ENCODE measurements at places on chromosomes 2 and 18.
A peak's percentile ranks its signal among the peaks of the same experiment; 100 is the strongest.

- DNase-seq, result no peak
Observed at GRCh38 chr2:47177043-47177565, 22.0 kb upstream of the STPG4 start.

DNA sequence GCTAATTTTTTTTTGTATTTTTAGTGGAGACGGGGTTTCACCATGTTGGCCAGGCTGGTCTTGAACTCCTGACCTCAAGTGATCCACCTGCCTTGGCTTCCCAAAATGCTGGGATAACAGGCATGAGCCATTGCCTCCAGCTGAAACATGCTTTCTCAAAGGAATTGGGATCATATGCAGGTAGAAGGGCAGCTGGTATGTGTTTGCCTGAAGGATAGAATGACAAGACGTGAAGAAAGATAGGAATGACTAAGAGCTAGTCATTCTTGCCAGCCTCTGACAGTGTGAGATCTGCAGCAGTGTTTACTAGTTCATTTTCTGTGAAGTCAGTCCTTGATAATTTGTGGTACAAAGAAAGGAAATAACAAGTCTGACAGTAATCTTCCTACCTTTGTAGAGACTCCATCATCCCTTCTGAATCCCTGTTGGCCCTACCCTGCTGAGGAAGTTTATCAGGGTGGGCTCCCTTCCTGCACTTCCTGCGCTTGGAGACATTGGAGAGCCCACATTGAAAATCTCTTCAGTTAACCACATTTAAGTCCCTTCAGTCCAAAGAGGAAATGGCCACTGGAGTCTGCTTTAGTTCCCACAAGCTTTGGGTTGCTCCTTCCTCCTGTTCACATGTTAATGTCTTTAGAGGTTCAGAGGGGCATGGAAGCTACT, 14.7 kb downstream of the CFLAR start:
- DNase-seq, result no peak

GRCh38 chr2:85180322-85181133, 47.3 kb downstream of the TCF7L1 start:
- no peak for DNase-seq

- DNase-seq, result no peak
Observed at GRCh38 chr18:9120796-9121195, 15.8 kb upstream of the ANKRD12 start.

- no peak for DNase-seq
Observed at GRCh38 chr2:190882856-190883582, 2.4 kb downstream of the GLS start.

GRCh38 chr2:71256421-71256820, 29.5 kb upstream of the PAIP2B start:
- no peak for DNase-seq

DNA sequence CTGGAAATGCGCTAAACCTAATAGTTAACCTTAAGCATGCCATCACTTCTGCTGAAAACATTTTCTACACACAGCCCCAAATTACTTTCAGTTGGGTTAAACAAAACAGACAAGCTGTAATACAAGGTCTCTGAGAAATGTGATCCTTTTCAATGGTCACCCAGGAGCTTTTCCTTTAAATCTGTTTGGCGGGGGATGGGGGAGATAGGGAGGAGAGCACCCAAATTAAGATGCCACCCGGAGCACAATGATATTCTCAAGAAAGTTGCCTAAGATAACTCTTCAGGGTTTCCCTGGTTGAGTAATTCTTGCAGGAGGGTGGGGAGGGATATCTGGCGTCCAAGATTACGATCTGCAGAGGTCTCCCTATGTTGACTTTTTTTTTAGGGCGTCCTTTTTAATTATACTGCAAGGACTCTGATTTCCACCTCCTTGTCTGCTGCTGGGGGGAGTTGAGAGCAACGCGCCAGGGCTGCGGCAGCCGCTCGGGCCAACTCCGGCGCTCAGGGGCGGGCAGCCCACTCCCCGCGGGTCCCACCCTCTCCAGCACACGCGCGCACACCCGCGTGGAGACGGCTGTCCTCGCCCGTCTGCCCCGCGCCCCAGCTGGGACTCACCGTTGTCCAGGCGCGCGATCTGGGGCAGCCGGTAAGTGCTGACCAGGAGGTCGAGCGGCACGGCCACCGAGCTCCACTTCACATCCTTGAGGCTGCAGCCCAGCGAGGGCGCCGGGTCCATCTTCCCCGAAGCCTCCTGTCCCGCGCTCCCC, 807 bp downstream of the GAREM1 start:
- no peak for DNase-seq

DNA sequence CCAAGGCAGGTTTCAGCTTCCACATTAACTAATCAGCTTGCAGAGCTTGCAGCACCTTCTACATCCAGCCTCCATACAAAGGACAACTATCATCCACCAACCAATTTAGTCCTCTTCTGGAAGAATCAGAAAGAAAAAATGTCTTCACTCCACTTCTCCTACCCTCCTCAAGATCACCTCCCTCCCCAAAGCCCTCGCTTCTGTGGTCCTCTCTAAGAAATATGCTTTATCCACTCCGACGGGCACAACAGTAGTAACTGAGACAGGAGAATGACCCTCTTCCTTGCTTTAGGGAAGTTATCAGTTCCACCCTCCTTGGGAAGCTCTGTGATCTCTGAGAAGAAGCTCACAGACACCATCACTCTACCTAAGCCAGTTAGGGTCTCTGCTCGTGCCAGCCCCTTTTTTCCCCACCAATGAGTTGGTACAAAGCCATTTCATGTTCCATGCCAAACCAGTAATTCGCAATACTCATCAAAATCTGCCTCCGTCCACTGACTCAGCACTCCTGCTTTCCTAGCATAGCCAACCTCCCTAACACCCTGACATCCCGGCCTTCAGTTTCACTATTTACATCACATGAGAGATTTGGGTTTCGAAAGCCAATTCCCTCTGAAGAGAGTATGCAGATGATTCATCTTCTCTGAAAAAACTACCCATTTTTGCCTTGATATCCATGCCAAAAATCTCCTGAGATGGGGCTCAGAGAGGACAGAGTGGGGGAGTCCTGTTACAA, 114.1 kb upstream of the PKDCC start:
- peak; percentile 92 for DNase-seq

- DNase-seq, result no peak
Observed at GRCh38 chr2:133265432-133265949, 302.8 kb downstream of the NCKAP5 start.

GRCh38 chr2:106350980-106351379, 117.2 kb downstream of the RGPD3 start:
- no peak for DNase-seq

- DNase-seq, result no peak
Observed at GRCh38 chr2:44938287-44939105, 3.0 kb upstream of the SIX3 start.

DNA sequence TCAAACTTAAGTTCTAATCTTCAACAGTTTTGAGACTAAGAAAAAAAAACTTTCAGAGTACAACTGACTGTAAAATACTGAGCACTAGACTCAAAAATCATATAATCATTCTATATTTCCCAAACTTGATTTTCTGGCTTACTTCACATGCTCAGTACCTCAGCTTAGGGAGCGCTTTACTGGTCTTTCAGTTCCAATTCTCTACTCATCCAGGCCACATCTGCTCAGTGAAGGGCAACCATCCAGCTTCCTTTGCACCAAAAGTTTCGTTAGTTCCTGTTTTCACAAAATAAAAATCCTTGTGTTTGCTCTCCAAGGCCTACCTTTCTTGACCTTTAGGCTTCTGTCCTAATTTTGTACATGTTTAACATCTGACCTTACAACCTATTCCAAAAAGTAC, 287.6 kb upstream of the LRRTM1 start:
- DNase-seq, result no peak

- DNase-seq, result peak; percentile 42
Observed at GRCh38 chr2:173963323-173963816, 1.8 kb downstream of the SP3 start.

DNA sequence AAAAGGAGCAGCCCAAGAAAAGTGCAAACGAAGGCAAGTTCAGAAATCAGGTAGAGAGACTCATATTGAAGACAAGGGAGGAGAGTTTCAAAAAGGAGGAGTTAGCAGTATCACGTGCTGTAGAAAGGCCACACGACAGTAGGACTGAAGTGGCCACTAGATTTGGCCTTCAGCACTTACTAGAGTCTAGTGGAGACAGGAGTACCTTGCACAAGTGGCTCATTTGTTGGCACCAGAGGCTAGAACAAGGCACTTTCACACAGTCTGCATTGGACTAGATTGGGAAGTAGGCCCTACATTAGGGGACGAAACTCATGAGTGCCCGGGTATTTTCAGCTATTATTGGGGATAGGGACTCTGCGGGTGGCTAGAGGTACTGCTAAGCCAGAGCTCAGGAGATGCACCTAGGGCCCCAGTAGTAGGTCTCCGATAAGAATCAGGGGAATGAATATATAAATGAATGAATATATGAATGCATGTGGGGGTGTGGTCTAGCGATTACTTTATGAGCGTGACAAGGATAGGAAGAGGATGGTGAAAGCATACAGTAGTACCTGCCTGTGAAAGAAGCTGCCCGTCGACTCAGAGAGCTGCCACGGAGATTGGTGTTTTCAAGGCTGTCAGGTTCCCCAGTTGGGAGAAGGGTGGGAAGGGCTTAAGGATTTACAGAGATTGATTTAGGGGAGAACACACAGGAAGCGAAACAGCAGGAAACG, 1.4 kb upstream of the NCOA1 start:
- no peak for DNase-seq

DNA sequence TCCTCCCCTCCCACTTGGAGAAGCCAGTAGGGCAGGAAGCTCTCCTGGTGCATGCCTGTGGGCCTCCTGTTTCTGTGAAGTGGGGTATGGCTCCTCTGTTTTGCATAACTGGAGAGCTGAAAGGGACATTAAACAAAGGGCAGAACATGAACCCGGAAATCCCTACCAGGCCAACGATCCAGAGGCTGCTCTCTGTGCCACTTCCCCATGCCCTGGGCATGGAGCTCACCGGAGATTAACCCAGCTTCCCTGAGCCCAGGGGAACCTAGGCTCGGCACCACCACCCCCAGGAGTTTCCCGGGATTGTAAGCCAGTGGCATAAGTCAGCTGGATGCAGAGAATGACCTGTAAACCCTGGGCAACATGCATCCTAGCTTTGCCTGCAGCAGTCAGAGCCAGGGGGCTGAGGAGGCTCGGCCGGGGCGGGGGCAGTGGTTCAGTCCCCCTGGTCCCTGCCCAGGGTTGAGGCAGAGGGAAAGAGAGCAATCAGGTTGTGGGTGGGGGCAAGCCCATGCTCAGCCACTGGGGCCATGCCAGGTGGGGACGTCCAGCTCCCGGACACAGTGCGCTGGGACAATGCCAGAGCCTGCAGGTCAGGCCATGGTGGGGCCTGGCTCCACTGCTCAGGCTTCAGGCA, 49.5 kb downstream of the TIMM21 start:
- DNase-seq, result no peak

- DNase-seq, result no peak
Observed at GRCh38 chr2:180158961-180159360, 151.9 kb upstream of the CWC22 start.

DNA sequence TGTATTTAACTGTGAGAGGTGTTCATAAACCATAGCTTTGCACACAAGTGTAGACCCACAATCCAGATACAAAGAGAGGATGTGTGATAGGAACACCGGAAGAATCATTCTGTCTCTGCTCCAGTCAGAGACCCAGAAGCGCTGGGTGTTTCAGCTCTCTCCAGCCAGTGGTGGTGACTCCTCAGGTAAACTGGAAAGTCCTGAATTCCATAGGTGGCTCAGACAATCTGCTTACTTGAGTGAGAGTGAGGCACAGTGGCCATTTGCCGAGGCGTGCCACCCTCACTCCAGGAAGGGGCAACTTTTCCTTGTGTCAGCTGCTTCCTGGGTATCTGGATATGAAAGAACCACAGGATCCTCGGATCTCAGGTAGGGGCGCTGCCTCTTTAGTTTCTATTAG, 171.5 kb downstream of the KCNS3 start:
- no peak for DNase-seq

DNA sequence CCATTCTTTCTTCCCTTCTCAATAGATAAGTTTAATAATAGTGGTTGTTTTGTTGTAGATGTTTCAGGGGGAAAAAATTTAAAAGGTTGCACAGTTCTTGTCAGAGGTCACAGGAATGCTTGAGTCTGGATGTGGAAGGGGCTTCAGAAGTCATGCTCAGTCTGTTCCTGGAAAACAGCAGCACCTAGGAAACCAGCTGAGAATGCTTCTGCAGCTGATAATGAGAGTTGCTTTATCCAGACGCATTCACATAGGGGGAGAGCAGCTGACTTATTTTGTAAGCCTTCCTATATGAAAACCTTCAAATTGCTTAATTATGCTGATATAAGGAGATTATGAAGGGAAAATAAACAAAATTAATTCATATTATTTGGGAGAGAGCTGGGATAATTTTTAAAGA, 235.5 kb downstream of the GULP1 start:
- peak; percentile 31 for DNase-seq

- DNase-seq, result no peak
Observed at GRCh38 chr2:98502556-98503335, 58.1 kb downstream of the INPP4A start.

DNA sequence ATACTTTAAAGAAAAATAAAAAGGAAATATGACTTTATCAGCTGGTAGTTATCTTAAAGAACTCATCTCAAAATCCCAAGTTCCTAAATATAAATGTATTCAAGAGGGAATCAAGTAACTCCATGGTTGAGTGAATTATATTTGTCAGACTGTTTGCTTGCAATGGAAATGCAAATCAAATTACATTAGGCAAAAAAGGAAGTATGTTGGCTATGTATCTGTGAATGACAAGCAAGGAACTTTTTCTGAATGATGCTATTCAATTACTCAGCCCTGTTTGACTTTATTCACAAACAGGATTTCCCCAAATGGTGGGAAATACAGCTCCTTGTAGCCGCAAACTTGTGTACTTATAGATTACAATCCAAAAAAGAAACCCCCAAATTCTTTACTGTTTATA, 309.1 kb downstream of the ARL6IP6 start:
- DNase-seq, result no peak

- no peak for DNase-seq
Observed at GRCh38 chr2:234580686-234581085, 83.8 kb upstream of the ARL4C start.

- DNase-seq, result no peak
Observed at GRCh38 chr2:119261493-119262225, 38.0 kb downstream of the STEAP3 start.
